Skeletal muscle cell (primary cell): ENCODE measurements at places on chromosomes 5 and 9.
A peak's percentile ranks its signal among the peaks of the same experiment; 100 is the strongest.

GRCh38 chr5:143705381-143705780 is 106.6 kb upstream of the HMHB1 start:
- no peak for DNase-seq

DNA sequence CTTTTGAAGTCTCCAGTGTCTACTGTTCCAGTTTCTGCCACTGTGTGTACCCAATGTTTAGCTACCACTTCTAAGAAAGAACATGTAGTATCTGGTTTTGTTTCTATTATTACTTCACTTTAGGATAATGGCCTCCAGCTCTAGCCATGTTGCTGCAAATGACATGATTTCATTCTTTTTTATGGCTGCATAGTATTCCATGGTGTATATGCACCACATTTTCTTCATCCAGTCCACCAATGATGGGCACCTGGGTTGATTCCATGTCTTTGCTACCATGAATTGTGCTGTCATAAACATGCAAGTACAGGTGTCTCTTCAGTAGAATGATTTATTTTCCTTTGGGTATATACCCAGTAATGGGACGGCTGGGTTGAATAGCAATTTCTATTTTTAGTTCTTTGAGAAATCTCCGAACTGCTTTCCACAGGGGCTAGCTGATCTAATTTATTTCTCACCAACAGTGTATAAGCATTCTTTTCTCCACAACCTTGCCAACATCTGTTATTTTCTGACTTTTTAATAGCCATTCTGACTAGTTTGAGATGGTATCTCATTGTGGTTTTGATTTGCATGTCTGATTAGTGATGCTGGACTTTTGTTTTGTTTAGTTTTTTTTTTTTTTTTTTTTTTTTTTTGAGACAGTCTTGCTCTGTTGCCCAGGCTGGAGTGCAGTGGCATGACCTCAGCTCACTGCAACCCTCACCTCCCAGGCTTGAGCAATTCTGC is 68.9 kb downstream of the WDR41 start:
- DNase-seq: no peak

- no peak for DNase-seq
Observed at GRCh38 chr5:108702546-108702945, 45.2 kb upstream of the FER start.

DNA sequence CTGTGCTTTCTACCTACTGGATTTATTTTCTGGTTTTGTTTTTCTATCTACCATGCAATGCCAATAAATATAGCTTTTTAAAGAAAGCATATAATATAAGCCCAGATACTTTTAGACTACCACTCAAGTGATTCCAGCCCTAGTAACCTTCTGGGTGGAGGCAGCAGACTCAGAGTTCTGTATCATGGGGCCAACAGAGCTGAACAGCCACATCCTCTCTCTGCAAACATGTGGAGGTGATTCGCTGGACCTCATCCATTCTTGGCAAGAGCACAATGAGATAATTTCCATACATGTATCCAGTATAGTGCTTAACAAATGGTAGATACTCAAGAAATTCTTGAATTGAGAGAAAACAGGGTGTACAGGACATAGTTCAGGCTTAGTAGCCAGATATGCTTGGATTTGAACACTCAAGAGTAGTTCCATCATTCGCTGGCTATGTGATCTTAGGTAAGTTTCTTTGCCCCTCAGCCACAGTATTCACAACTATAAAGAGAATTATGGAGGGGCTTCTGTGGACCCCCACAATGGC is 124.5 kb downstream of the ASTN2 start:
- DNase-seq: no peak

- DNase-seq: no peak
Observed at GRCh38 chr5:132639706-132640130, 18.3 kb upstream of the IL13 start.

- DNase-seq: no peak
Observed at GRCh38 chr5:72152545-72152944, 45.3 kb downstream of the MAP1B start.

- peak; percentile 97 for DNase-seq
Observed at GRCh38 chr9:23826120-23826629, at the start of gene ELAVL2. Gene ELAVL2 (minus strand): TSS chr9:23826240. CDS start chr9:23762234, 64,006 bp downstream.

GRCh38 chr5:174008922-174009321 is 20.0 kb downstream of the C5orf47 start:
- DNase-seq: no peak

DNA sequence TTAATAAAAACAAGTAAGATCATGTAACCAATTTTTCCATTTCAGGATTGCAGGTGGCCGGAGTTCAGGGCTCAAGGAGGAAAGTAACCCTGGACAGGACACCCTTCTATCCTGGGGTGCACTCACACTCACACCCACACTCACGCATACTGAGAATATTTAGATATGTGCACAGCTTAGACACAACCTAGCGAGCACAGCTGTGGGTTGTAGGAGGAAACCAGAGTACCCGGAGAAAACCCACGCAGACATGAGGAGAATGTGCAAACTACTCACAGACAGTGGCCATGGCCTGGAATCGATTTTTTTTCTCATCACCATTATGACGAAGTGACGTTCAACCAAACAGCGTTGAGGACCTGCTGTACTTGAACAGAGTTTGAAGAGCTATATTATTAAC is 4.5 kb upstream of the EFNA5 start:
- no peak for DNase-seq

DNA sequence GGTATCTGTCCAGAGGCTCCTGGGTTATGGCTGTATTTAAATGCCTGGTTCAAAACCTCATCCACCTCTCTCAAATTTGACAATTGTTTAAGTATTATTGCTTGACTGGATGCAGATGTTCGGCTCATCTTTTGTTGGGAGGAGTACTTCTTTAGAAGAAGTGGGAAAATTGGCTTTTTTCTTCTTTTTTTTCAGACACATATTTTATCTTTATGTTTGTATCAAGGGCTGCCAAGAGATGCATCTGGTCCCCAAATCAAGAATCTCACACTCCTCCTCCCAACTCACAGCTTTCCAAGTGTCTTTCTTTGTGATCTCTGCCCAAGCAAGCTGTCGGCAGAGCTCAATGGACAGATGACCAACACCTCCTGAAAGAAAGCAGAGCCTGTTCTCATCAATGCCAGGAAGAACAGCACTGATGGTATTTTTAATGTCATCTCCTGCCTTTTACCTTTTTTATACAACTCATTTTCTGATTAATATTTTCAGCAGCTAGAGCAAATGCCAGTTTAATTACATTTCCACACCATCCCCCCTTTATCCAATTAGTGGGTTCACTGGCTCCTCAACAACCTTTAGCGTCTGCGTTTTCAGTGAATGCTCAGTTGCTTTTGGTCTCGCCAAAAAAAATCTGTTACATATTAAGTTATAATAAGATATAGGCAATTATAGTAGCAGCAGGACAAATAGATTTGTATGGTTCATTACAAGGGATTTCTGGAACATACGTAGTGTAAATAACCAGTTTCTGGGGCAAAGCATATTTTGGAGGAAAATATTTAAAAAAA is 110.3 kb upstream of the SLIT3 start:
- no peak for DNase-seq

DNA sequence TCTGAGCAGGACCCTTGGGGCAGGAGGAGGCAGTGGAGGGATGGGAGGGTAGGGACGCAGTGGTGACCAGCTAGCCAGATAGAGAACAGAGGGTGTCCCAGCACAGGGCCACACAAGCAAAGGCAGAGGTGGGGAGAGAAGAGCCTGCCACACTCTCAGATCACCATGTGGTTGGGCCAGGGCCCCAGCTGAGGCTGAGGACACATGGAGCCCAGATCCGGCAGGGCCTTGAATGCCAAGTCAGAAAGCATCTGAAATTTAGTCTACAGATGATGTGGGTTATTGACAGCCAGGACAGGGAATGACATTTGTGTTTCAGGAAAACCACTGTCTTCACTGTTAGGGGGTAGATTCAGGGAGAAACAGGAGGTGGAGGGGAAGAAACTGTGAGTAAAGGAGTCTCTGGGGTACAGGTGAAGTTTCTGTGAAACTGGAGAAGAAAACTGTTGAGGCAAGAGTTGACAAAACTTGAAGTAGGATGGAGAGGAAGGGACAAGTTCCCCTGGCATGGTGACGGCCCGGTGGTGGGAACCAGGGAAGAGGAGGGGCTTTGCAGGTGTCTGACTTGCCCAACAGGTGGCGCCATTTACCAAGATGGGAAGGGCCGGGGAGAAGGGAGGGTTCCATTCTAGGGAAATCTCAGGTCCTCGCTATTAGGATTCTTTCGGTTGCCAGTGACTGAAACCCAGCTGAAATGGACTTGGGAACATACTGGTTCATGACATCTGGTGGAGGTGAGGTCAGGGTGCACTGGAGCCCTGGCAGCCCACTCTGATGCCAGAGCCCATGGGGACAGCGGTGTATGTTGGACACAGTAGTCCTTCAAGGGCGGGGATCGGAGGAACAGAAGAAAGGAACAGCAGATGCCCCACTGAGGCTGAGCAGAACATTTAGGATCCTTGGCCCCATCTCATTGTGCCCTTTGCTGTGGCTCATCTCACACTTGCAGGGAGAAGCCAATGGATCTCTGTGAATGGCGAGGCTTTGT is 100.1 kb downstream of the KCNIP1 start:
- DNase-seq: no peak

DNA sequence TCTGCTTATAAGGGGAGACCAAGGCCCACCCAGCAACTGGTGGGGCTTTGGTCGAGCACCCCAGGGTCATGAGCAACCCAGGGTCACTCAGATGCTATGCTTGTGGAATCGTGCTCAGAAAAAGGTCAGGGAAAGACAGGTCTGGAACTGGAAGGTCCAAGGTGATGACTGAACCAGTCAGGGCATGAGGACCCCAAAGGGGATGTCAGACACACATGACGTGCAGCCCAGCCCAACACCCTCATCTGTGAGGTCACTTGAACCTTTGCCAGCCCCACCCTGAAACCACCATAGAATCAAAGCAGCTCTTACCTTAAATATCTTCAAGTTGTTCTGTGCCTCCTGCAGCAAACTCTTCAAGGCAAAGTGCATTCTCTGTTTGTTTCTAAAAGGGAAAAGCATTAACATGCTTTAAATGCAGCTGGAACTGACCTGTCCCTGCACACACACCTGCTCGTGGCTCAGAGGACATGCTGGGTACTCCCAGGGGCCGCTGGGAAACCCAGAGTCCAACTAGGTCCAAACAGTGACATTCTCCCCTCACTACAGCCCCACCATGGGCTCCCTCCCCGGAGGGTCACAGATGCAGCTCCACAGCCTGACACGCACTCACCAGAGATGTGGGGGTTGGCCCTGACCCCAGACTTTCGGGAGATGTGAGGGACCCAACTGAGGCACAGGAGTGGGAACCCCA is 29.4 kb downstream of the IPPK start:
- no peak for DNase-seq

DNA sequence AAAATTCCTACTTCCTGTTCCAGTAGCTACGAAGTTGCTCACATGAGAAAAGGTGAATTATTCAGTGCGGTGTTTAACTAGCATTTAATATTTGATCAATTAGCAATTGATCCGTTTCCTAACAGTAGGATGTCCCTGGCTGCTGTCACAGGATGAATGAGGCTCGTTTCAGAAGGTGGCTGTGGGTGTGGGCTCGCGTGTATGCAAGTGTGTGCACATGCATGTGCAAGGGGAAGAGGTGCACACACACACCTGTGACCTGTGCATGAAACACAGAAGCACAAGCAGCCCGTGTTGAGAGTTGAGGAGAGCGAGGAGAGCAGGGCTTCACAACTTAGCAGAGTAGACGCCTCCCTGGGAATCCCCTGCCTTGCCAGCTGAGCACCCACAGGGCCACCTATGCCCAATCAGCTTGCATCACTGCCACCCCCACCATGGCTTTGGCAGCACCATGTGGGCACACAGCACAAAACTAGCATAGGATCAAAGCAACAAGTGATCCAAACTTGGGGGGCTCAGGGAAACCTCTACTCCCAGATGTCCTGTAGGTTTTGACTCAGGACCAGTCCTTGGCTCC is 107.2 kb downstream of the C5orf15 start:
- no peak for DNase-seq

GRCh38 chr5:124034963-124035362 is 523.0 kb downstream of the CSNK1G3 start:
- DNase-seq: no peak

- no peak for DNase-seq
Observed at GRCh38 chr5:22226423-22226822, 626.7 kb downstream of the CDH12 start.

GRCh38 chr5:116980581-116980980 is 406.0 kb upstream of the SEMA6A start:
- no peak for DNase-seq

DNA sequence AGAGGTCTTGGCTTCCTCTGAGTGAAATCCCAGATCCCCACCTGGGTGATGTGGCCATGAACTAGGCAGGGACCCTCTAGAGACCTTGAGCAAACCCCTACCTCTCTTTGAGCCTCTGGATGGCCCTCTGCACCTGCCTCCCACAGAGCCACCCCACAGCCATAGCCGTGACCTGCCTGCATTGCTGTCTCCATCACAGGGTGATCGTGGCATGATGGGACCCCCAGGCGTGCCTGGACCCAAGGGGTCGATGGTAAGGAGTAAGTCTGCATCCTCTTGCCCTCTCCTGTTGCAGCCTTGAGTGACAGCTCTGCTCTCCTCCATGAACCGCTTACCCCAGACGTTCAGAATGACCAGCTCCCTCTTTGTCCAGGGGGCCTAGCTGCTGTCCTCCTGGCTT is 70.5 kb upstream of the ORM1 start:
- DNase-seq: no peak

GRCh38 chr5:39905356-39905755 is 480.6 kb upstream of the DAB2 start:
- no peak for DNase-seq

DNA sequence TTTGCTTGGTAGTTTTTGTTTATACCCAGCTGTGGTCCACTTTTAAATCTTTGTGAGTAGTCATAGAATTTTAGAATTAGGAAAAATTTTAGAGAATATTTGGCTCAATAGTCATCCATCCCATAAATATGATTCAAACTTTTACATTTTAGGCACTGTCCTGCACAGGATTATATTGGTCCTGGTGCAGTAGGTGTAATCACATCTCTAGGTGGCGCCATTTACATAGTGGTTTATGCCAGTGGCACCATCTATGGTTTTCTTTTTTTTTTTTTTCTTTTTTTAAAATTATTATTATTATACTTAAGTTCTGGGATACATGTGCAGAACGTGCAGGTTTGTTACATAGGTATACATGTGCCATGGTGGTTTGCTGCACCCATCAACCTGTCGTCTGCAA is 260.7 kb upstream of the KCNN2 start:
- DNase-seq: peak; percentile 13

- DNase-seq: no peak
Observed at GRCh38 chr9:80504601-80505230, 933.0 kb downstream of the TLE4 start.

DNA sequence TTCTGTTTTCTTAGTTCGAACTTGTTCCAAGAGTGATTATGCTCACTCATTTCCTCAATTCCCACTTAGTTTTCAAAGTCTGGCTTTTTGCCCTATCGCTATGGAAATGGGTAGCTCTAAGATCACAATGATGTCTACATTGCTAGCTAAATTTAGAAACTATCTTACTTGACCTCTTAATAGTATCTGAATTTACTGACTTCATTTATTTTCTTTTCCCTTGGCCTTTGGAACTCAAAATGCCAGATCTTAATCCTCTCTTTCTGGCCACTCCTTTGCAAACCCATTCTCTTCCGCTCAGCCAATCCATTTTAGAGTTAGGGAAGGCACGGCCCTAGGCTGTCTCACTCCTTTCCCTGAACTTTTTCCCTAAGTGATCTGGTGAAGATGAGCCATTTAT is 137.0 kb downstream of the FER start:
- DNase-seq: peak; percentile 48

GRCh38 chr5:113909782-113910181 is 396.3 kb downstream of the YTHDC2 start:
- DNase-seq: no peak

GRCh38 chr9:114452219-114453165 is 52.8 kb downstream of the WHRN start:
- no peak for DNase-seq
